ENCODE measurements at places on chromosomes 16 and 17. TPM values are rescaled to one million over a fixed set of nuclear protein-coding genes. Genes with fewer than 3 reads are reported as not detected.

The TK1 gene
- total RNA-seq = 2.6 TPM

The ZP2 gene
- not detected for total RNA-seq

The SLFN14 gene
- total RNA-seq = not detected

The KRT20 gene
- not detected for total RNA-seq

The GCGR gene
- total RNA-seq = not detected

The HSPB9 gene
- 0.48 TPM for total RNA-seq

The PPM1E gene
- total RNA-seq = 0.16 TPM

The KRT36 gene
- total RNA-seq = not detected

GRCh38 chr17:33523577-33523981 is 230.5 kb upstream of the ASIC2 start:
- no peak for DNase-seq

GRCh38 chr17:27646232-27646631 is 15.2 kb downstream of the LGALS9 start:
- no peak for DNase-seq

GRCh38 chr17:21129023-21129681 is 2.4 kb downstream of the DHRS7B start:
- no peak for DNase-seq

- DNase-seq = peak; percentile 93
These were observed at the start of gene SCRN2 for GRCh38 chr17:47840742-47841487. Gene SCRN2, minus strand, starts transcription at chr17:47841273. Its CDS starts 430 bp downstream, at chr17:47840843.

GRCh38 chr16:28210979-28211588 is 681 bp downstream of the XPO6 start:
- DNase-seq = peak; percentile 59

DNA sequence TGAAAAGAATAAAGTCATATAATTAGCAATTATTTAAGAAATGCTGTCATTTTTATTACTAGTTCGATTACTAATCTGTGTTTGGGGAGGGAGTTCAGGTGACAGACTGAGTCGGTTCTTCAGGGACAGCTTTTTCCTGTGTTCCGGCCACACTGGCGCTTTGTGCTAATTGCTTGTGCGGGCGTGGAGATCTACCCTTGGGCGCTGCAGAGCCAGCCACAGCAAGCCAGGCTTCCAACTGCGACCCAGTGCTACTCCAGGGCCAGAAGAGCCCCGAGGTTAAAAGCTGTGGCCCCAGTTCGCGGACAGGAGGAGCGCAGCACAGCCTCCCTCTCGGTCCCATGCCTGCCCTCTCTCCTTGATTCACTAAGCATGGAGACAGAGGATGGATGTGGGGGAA is 6.5 kb upstream of the OR2C1 start:
- no peak for DNase-seq

DNA sequence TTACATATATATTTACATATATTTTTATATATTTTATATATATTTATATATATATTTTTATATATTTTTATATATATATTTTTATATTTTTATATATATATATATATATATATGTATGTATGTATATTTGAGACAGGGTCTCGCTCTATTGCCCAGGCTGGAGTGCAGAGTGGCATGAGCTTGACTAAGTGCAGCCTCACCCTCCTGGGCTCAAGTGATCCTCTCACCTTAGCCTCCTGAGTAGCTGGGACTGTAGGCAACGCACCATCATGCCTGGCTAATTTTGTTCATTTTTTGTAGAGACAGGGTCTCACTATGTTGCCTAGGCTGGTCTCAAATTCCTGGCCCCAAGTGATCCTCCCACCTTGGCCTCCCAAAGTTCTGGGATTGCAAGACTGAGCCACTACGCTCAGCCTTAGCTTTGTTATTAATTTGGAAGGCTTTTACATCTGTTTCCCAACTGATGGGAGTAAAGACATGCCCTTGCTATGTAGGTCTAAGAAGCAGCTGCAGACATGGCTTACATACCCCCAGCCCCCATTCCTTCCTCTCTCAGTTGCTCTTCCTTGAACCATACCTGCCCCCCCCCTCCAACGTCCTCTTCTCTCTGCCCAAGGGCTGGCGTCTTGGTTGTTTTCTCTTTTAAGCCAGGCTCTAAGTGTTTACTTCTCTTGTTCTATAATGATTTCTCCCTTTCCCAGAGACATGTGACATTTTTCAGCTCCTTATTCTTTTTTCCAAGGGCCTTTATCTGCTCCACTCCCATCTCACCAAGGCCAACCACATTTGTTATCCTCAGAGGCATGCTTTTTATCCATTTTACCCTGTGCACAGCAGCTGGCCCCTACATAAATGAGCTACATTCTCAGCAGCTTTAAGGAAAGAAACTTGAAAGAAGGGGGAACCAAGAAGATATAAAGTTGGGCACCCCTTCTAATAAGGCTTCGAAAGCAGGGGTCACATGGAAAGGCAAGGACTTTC is 64.2 kb upstream of the ATF7IP2 start:
- no peak for DNase-seq

GRCh38 chr17:82837586-82838320 is 2.1 kb downstream of the ZNF750 start:
- DNase-seq = no peak

- DNase-seq = no peak
These were observed 93.8 kb upstream of the RPRML start for GRCh38 chr17:47072886-47073285.

- DNase-seq = no peak
These were observed 372 bp downstream of the CD300A start for GRCh38 chr17:74466828-74467184.

GRCh38 chr17:44210342-44211192 is 8.9 kb downstream of the UBTF start:
- DNase-seq = peak; percentile 56

DNA sequence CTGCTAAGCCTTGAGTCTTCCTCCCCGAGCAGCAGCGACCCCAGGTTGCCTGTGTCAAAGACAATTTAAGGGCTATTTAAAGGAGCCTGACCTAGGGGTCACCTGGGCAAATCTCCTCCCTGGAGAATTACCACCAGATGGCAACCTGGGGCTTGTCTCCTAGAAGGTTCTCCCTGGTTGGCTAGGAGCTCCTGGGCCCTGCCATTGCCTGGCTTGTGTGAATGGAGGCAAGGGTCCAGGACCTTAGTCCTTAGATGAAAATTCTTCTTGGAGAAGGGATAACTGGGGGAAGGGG is 51.3 kb upstream of the TAC4 start:
- DNase-seq = no peak

DNA sequence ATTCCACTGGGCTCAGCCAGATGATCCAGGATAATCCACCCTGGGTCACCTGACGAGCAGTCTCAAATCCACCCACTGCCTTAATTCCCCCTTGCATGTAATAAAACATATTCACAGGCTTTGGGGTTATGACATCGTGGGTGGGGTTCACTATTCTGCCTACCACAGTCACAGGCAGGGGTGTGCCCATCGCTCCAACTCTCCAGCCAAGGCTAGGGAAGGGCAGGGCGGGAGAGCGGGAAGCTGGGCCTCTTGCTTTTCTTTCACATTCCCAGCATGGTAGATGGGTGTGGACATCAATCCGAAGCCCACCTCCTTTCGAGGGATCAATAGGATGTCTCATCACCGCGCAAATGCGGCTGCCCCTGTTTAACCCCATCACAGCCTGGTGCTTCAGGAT is 12.7 kb upstream of the CD300LD start:
- no peak for DNase-seq

Data from breast epithelium (tissue), 4 donors.